ENCODE measurements at places on chromosomes 7 and 10. TPM values are rescaled to one million over a fixed set of nuclear protein-coding genes. Genes with fewer than 3 reads are reported as not detected.

The TMEM248 gene
- total RNA-seq: 133 TPM

The CPA2 gene
- total RNA-seq: 3.3 TPM

The ANKRD61 gene
- total RNA-seq: not detected

The CALHM3 gene
- total RNA-seq: not detected

The TUBAL3 gene
- 0.49 TPM for total RNA-seq

The GIMAP1 gene
- 5.1 TPM for total RNA-seq

The KIN gene
- 10.4 TPM for total RNA-seq

The C7orf25 gene
- 8.3 TPM for total RNA-seq

The PPIF gene
- 49.4 TPM for total RNA-seq
